COR-L47 (cell line): ENCODE measurements at places on chromosomes 1 and 21.

GRCh38 chr1:112960384-112960783 lies 4.4 kb upstream of the SLC16A1 start:
- no peak for DNase-seq

- no peak for DNase-seq
Observed at GRCh38 chr1:69728206-69728605, 160.5 kb downstream of the LRRC7 start.

- DNase-seq: no peak
Observed at GRCh38 chr21:25637851-25638659, 1.0 kb upstream of the JAM2 start.

GRCh38 chr1:4306559-4307467 lies 347.6 kb upstream of the AJAP1 start:
- DNase-seq: no peak

DNA sequence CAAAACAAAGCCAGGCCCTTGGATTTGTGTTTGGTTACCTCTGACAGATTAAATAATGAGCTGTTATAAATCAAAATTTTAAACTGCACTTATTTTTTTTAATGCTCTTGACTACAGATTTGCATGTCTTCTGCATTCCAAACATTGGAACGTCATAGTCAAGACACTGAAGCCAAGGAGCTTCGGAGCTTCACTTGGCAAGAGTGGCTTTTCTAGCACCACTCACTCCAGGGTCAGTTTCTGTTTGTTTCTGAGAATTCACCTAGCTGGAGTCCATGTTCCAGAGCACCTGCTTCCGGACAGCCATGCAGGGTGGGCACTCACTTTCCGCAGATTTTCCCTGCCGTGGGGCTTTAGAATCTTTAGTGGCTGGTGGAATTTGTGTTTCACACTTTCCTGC lies 202.9 kb downstream of the ZP4 start:
- DNase-seq: no peak

GRCh38 chr21:35234725-35235124 lies 185.6 kb upstream of the RUNX1 start:
- no peak for DNase-seq

DNA sequence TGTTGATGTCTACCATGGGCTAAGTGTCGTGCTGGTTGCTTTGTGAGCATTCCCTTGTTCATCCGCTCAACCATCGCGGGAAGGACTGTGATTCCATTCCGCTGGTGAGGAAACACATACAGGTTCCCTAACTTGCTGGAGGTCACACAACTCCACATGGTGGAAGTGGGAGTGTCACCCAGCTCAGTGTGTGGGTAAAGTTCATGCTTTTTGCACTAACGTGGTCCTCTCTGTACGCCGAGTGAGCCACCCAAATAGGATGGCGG lies 4.0 kb upstream of the CLDN19 start:
- no peak for DNase-seq

GRCh38 chr1:24745711-24746413 lies 615 bp downstream of the CLIC4 start:
- DNase-seq: peak; percentile 21

- DNase-seq: no peak
Observed at GRCh38 chr1:54160351-54160750, 7.6 kb upstream of the CDCP2 start.

DNA sequence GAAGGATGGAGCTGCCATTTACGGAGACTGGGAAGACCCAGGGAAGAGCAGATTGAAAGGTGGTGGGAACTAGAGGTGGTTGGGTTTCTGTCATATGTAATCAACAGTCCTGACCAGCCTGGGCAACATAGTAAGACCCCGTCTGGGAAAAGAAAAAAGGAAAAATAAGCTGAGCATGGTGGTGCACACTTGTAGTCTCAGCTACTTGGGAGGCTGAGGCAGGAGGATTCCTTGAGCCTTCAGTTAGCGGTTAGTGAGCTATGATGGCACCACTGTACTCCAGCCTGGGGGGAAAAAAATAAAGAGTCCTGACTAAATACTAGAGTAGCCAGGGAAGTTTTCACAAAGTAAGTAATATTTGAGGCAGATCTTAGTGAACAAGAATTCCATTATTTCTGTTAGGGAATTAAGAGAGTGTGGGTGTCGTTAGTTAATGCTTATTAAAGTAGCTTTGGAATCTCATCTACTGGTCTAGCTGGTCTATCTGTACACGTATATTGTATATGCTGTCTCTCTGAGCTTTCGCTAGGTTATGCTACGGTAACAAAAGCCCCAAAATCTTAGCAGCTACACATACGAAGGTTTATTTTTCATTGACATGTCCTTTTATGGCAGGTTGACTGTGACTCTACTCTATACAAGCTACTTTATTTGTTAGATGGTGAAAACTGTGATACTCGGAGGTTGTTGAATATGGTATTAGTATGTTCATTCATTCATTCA lies 4.4 kb downstream of the NBPF1 start:
- no peak for DNase-seq

DNA sequence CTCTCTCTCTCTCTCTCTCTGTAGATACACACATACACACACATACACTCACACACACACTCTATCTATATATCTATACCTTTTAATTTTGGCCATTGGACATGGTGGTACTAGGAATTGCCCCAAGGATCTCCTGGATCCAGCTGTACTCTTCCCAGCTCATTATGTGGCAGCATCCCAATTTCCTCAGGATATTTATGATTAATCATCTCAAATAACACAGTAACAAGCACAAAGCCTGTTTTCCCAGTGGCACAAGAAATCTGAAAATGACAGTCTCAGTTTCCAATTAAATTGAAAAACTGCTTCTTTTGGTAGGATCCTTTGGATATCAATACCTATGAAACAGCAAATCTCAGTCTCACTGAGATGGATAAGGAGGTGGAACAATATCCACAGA lies 27.6 kb downstream of the S100A10 start:
- no peak for DNase-seq

GRCh38 chr1:9031484-9032259 lies 5.4 kb upstream of the SLC2A7 start:
- DNase-seq: no peak

DNA sequence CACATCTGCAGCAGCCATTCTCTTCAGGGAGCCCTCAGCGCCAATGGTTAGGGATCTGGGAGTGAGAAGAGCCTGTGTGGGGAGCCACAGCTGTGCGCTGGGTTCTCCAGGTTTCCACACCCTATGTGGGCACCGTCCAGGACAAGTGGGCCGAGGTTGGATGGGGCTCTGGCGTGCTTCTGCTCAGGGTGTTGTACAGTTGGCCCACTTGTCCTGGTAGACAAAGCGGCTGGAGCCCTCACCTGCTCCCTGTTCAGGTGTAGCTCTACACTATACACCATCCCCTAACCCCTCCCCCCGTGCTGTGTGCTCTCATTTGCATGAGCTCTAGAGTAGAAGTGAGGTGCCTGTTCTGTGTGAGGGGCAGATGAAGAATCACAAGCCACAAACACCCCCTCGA lies 12.2 kb downstream of the SH3BP5L start:
- no peak for DNase-seq

- DNase-seq: no peak
Observed at GRCh38 chr1:97999320-97999719, 78.5 kb upstream of the DPYD start.

DNA sequence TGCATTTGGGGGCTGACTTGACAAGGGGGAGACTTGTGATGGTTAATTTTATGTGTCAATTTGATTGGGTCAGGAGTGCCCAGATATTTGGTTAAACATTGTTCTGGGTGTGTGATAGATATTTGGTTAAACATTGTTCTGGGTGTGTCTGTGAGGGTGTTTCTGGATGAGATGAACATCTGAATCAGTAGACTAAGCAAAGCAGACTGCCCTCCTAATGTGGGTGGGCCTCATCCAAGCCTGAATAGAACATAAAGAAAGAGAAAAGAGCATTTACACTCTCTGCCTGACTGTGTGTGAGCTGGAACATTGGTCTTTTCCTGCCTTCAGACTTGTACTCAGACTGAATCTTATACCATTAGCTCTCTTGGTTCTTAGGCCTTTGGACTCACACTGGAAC lies 113.5 kb downstream of the ODF2L start:
- no peak for DNase-seq

DNA sequence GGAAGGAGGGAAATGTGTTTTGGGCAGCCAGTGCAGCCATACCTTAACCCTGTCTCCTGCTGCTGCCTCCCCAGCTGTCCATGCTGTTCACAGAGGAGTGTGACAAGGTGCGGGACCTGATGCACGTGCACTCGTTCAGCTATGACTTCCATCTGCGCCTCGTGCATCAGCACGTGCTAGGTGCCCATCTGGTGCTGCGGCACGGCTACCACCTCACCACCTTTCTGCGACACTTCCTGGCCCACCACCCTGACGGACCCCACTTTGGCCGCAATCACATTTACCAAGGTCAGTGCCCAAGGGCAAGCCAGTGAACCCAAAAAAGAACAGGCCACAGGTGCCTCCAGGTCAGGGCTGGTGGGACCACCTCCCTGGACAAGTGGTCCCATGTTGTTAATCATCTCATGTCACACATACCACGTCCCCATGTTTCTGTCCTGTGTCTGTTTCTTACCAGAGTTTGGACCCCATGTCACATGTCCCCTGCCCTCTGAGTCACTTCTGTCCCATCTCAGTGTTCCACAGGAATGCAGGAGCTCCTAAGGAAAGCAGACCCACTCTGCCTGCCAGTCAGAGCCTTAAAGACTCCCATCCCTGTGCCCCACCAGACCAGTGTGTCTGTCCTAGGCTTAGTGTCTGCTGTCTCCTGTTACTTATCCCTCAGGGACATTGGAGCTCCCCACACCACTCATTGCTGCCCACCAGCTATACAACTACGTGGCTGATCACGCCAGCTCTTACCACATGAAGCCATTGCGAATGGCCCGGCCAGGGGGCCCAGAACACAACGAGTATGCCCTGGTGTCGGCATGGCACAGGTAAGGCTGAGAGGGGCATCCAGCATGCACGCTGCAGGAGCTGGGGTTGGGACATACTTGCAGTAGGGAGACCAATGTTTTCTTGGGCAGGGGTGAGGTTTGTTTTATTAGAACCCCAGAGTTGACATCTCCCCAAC lies 6.6 kb downstream of the HYI start:
- DNase-seq: no peak

DNA sequence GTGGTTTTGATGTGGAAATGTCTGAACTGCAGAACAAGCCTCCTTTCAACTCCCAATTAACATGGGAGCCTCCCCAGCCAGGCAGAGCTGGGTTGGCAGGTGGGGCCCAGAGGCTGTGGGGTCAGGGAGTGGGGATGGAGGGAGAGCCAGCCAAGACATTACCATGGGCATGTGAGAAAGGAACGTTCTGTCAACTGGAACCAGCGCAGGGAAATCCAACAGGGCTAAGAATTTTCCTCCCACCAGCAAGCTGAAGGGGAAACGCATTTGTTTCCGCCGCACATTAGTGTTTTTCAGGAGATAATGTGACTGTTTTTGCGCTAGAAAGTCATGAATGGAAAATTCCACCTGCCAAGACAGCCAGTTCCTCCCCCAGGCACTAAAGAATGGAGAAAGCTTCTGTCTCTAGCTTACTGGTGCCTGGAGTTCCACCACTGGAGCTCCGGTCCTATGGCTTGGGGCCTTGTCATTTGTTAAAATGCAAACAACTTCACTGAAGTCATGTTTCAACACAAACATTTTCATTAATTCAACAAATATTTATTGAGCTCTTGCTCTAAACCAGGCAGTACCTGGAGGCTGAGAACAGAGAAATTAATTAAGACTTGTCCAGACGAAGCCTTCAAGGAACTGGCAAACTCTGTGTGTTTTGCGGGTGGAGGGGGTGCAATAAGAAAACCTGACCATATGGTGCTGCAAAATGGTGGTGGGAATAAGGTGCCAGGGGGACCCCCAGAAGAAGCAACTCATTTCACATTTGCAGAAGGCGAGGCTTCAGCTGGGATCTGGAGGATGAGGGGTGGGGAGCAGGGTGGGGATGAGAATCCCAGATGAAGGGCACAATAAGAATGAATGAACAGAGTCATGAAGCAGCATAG lies 305.1 kb downstream of the MATN1 start:
- DNase-seq: no peak

DNA sequence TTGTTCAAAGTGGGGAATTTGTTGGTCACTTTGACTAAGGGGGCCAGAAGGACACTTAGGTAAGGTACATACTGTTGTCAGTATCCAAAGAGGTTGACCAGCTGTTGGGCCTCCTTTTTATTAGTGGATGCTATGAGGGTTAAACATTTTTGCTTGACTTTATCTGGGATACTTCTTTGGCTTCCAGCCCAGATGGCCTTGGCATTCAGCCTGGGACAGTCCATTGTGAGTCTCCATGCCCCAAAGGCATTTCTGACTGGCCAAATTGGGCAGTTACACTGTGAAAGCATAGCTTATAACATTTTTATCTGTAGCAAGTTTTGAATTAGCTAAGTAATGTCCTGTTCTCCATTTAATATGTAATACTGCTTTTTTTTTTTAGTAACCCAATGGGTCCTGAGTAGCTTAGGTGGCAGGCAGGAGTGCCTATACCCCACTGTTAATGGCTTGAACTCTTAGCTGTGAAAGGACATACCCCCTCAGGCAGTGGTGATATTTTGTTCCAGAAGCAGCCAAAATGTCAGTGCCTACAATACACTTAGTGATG lies 35.4 kb upstream of the CD1D start:
- no peak for DNase-seq

DNA sequence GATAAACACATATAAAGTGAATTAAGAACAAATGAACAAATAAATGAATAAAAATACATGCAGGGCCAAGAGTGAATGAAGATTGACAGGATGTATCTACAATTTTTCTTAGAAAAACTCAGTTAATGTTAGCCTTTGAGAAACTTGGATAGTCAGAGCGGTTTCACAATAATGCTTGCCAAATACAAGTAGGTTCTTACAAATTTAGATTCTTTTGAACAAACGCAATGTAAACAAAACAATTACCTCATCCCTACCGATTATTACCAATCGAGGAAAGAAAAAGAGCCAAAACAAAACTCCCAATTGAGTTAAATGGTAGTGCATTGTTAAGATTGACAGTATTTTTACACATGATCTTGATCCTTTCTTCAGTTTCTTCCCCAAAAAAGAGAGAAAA lies 176.9 kb upstream of the DEPDC1 start:
- DNase-seq: no peak

- DNase-seq: no peak
Observed at GRCh38 chr1:208204779-208205178, 39.4 kb downstream of the PLXNA2 start.

GRCh38 chr1:184299406-184299790 lies 87.4 kb upstream of the C1orf21 start:
- DNase-seq: peak; percentile 55

GRCh38 chr1:151991663-151992302 lies 1.9 kb downstream of the S100A10 start:
- DNase-seq: no peak

- DNase-seq: no peak
Observed at GRCh38 chr1:40050863-40051262, 10.3 kb downstream of the CAP1 start.

DNA sequence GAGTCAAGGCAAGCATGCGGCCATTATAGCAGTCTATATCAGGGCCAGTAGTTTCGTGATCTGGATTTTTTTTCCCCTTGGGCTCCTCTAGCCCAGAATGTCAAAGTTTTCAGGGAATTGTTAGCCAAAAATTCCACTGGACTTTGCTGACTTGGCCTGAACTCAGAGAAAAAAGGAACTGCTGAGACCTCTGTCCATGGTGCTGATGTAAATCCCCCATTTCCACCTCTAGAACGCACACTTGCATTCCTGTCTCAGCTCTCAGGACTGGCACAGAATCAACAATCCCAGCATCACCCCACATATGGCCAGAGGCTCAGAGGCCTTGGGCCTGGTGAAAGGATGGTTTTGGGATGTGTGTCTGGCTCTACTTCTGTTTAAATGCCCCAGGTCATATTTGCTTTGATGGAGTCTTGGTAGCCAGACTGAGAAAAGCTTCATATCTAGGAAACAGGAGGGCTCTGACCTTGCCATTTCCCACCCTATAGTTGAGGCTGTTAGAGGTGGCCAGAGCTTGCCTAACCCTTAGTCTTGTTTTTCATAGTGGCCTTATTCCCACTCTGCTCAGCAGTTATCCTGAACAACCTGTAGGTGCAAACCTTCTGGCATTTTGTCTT lies 16.9 kb upstream of the EFCAB14 start:
- no peak for DNase-seq
